ENCODE measurements at places on chromosomes 5 and 9.

DNA sequence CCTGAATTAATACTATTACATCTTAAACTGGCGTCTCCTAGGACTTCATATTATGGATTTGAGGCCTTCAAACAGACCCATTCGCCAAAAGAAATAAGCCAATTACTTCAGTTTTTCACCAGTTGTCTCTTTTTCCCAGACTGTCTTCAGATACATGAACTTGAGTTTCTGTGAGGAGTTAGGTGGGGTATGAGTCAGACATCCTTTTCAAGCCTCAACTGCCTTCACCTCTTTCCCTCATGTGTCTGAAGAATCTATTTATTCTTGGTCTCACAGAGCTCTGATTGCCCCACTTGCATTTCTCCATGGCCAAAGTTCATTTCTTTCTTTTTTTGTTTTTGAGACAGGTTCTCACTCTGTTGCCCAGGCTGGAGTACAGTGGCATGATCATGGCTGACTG lies 12.5 kb downstream of the WNT8A start:
- DNase-seq, result no peak

DNA sequence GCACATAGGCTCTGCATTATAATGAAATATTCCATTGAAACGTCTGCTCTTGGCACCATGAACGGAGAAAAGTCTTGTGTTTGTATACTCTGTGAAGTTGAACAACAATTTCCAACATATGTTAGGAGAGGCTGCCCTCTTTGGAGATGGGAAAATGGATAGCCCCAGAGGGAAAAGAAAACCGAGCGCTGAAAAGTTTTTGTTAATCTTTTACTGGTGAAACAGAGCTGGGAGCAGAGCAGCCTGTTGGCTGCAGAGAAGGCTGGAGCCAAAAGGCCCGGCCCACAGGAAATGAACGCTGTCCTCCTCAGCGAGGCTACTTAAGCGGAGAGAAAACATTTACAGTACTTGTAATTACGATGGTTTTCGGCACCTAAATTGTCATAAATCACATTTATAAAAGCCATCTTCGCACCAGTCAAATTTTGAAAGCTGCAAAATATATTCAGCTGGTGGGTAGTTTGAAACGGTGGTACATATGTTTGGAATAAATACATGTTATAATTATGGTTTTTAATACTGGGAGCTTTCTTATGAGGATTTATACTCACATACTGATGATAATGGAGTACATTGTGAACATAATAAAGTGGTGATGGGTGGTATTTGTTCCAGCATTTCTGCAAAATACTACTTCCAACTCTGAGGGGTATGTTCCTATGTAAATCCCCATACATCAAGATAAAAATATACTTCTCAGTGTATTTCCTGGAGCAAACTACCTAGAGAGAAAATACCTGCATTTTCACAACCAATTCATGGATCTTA lies 129.6 kb upstream of the CNTLN start:
- no peak for DNase-seq

GRCh38 chr9:801399-802071 lies 40.0 kb upstream of the DMRT1 start:
- DNase-seq, result no peak

- DNase-seq, result no peak
These were observed 493.1 kb downstream of the ZNF608 start for GRCh38 chr5:124253203-124253810.

GRCh38 chr5:8522646-8523045 lies 653.7 kb downstream of the MTRR start:
- no peak for DNase-seq

DNA sequence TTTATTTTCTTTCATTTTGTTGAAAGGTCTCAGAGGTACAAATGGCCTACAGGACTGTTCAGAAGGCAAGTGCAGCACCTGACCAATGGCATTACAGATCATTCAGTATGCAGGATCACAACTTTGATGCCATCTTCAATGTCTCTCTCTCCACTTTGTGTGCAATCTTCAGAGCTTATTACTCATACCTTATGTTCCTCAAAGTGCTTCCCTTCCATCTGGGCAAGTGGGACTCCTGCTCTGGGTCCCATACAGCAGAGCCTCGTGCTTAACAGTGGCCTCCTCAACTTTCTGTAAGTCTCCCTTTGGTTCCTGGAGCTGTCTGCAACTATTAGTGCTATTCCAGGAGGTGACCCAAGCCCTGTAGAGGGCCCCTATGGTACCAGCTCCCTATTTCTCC lies 358.4 kb upstream of the RPS23 start:
- DNase-seq, result no peak

DNA sequence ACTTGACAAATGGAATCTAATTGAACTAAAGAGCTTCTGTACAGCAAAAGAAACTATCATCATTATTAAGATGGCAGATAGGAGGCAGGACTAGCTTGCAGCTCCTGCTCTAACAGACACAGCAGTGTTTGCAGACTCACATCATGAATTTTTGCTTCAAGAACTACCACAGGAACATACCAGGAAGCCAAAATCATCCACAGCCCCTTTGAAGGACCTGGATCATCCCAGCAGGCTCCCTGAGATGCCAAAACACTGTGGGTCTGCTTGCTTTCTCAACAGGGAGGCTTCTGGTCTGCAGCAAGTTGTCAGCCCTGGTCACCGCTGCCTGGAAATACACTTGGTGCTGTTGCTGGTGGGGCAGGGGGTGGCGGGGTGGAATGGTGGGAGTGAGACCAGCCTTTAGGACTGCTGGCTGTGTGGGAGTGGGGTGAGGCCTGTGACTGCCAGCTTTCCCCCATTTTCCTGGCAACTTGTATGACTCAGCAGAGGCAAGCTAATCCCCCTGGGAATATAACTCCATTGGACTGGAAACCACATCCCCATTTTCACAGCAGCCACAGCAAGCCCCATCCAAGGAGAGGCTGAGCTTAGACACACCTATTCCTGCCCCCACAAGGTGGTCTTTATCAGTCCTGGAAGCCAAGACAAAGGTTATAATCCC lies 533.8 kb upstream of the CYLC2 start:
- no peak for DNase-seq

GRCh38 chr5:153969563-153969895 lies 69.2 kb downstream of the FAM114A2 start:
- no peak for DNase-seq

- DNase-seq, result no peak
These were observed 83.8 kb downstream of the SLC44A1 start for GRCh38 chr9:105328296-105328695.

- no peak for DNase-seq
These were observed 150.0 kb upstream of the ACO1 start for GRCh38 chr9:32234451-32234850.

- no peak for DNase-seq
These were observed 135.0 kb downstream of the STK32A start for GRCh38 chr5:147369742-147370374.

GRCh38 chr5:31427013-31427723 lies 104.7 kb downstream of the DROSHA start:
- no peak for DNase-seq

GRCh38 chr9:26863074-26863473 lies 29.5 kb downstream of the CAAP1 start:
- no peak for DNase-seq

DNA sequence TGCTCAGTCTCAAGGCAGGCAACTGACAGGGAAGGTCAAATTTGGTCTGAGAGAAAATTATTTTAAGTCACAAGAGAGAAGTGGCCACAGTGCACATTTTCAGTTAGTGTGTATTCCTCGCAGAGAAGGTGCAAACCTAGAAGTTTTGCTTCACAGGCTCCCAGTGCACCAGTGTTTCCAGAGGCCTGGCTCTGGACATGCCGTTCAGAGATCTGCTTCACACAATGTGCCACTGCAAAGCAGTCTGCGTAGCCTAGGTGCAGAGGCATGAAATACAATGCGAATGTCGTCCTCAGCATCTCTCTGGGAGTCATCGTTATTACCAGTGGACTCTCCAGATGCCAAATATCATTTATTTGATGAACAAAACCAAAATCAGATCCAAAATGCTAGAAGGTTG lies 147.8 kb downstream of the MAPKAP1 start:
- DNase-seq, result no peak

GRCh38 chr5:179138568-179138925 lies 78.4 kb downstream of the ZNF354C start:
- DNase-seq, result no peak

DNA sequence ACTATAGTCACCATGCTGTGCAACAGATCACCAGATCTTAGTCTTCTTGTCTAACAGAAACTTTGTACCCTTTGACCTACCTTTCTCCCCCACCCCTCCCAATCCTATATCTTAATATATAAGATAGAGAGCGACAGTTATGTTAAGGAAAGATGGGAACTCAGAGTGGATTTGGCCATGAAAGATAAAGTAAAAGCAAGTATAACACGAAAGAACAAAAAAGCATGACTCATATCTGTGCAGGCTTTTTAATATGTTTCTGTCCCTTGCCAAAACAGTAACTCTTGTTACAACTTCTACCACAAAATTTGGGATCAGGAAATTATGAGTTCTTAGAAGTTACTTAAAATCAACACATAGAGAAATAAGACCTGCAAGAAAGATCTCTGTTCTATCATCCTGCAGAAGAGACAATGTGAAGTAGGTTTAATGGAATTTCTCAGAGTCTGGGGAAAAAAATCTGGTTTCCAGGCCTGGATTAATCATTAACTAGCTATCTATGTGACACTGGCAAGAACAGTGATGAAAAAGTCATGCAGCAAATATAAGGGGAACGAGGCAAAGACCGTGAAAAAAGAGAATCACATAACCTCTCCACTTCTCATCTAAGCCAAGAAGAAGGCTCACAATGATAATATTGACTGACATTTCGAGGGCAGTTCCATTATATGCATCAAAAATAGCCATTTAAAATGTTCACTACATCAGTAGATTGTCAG lies 18.6 kb downstream of the BAAT start:
- DNase-seq, result no peak

DNA sequence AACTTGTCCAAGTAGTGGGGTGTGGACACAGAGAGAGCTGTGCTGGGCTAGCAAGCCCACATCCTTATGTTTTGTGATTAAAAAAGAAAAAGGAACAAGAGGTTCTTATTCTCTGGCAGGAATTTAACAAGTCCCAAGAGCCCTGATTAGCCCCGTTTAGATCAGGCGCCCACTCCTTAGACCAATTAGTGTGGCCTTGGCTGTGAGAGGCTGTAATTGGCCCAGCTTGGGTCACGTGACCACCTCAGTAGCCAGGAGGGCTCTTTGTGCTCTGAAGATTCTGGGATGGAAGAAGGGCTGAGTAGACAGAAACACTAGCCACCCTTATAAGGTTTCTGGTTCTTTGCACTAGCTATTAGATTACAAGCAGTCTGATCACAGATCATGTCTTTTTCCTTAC lies 31.1 kb downstream of the GCNT4 start:
- no peak for DNase-seq

DNA sequence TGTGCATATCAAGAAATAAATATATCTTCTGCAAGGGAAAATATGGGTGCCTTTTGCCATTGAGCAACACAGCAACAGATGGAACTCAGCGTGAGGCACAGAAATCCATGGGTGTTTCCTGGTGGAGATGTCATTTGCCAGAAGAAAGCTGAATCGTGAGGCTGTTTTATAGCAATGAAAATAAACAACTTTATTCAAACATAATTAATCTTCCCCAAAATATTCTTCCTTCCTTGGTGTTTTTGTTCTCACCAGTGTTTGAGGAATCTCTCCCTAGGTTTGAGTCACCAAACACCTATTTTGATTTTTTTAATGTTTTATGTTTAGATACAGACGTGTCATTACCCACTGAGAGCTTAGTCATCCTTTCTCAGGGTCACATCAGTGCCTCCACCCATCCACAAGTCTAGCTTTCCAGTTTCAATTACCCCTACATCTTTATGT lies 65.8 kb upstream of the PAPPA start:
- DNase-seq, result no peak

DNA sequence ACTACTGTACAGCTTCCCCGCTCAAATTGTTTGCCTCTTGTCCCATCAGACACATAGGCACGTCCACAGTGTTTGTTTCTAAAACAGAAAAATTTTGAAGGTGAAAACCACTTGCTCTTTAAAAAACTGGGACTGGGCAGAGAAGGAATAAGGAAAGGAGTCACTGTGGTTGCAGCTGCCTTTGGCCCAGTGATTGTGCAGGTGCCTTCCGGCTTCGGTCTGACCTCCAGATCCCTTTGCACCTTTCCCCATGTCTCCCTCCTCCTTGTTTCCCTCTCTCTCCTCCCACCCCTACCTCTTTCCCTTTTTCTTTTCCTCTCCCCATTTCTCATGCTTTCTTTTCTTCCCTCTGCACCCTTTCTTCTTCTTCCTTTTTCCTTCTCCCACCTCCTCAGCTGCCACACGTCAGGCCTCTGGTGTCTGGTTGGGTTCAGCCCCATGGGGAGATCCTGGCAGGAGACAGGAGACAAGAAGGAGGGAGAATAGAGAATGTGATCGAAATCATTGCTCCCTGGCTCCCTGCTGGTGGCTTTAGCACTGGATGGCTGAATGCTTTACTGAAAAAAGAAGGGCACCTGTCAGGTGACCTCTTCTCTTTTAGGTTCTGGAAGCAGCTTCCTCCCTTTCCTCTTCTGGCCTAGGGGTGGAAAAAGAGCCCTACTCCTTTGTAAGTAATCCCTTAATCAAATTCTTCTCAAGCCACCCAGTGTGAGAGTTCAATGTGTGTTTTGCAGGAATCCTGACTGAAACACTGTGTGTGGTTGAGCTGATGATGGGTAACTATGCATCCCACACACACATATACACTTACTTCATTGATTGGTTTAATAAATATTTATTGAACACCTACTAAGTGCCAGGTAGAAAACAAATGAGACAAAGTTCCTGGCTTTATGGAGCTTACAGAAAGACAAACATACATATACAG lies 267.3 kb downstream of the MAST4 start:
- no peak for DNase-seq

DNA sequence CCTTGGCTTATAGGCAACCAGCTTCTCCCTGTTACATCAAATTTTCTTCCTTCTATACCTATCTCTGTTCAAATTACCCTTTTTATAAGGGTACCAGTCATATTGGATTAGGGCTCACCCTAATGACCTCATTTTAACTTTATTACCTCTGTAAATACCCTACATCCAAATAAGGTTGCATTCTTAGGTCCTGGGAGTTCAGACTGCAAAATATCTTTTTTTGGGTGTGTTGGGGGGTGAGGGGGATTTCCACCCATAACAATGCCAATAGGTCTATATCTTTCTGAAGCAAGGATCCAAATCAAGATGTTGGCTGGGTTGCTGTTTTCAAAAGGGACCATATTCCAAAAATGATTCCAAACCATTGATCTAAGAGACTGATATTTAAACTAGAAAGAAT lies 141.7 kb downstream of the XRCC4 start:
- DNase-seq, result no peak

DNA sequence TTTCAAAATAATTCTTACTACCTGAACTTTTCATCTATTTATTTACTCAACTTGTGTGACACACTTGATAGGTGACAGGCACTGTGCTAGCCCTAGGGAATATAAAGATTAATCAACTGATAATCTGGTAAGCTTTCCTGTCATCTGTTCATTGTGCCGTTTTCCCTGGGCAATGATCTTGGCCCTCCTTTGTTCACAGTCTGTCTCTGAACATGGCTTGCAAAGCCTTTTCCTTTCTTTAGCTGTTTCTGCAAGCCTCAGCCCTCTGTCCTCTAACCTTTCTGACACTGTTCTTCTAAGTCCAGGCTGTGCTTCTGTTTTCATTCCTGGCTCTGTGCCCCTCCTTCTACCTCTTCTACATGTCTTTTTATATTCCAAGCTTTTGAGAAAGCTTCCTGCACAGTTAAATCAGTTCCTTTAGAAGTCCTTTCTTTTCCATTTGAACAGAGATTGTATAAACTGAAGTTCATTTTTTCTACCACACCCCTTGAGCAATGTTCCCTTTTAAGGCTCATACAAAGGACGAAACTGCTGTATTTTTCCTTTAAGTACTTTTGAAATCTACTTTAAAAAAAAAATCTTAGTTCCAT lies 803.0 kb upstream of the ZNF608 start:
- DNase-seq, result no peak

- DNase-seq, result no peak
These were observed 981.1 kb downstream of the DTWD2 start for GRCh38 chr5:118007262-118007661.
